OCI-LY7 (cell line): ENCODE measurements at places on chromosomes 7 and 10. TPM values are rescaled to one million over a fixed set of nuclear protein-coding genes. Genes with fewer than 3 reads are reported as not detected.

- DNase-seq = no peak
Measured at GRCh38 chr7:104133238-104133637, 74.6 kb downstream of the ORC5 start.

DNA sequence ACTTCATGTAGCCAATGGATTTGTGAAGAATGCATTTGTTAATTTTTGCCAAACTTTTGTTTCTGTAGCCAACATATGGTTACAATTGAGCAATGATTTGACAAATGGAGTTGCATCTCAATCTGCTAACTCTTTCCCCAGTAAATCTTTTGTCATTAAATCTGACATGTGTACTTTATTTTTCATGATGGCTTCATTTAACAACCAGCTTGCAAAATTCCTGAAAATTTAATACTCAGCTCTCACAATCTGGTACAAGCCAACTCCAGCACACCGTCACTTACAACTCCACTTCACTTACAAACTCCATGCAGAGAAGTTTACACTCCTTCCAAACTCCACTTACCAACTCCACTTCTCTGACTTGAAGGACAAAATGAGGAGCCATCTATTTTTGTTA is 26.5 kb upstream of the HIBADH start:
- DNase-seq = no peak

DNA sequence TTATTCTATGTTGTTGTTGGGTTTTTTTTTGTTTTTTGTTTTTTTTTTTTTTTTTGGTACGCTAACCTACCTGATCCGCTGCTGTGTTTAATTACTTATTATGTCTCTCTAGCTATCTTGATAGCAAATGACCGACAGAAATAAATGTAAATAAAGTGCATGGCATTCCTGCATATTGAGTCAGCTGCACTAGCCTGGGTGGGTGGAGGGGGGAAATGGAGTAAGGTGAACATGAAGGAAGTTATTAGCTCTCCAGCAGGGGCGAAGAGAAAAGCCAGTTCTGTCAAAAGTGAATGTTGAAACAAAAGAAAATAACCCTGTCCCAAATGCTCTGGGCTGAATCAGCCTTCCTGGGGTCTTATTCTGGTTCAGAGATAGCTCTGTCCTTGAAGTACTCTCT is 210.7 kb upstream of the MDFIC start:
- DNase-seq = no peak

DNA sequence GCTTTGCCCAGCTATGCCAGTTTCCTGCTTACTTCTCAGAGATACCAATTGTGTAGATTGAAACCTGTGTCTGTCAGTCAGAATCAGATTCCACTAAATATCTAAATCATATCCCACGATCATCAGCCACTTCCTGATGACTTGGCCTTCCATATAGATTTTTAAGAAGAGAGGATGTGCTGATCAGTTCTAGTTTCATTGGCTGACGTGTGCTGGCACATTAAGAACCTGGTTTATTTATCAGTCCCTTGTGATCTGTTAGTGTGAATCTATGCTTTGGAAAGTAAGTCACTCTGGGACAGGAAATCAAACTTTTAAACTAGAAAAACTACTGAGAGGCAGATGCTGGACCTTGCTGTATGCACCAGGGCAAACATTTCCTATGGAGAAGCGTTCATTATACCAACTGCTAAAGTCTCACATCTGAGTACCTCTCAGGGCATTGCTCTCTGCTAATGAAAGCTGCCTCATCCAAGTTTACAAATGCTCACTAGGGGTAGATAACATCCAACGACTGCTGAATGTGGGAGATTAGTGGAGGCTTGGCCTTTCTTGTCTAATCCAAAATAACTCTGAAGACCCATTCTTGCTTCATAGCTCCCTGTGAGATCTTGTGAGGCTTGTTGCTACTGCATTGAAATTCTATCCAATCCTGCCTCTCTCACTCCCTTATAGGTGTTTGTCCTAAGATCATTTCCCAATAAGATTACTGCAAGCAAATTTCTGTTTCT is 109.1 kb downstream of the ARL4A start:
- DNase-seq = no peak

DNA sequence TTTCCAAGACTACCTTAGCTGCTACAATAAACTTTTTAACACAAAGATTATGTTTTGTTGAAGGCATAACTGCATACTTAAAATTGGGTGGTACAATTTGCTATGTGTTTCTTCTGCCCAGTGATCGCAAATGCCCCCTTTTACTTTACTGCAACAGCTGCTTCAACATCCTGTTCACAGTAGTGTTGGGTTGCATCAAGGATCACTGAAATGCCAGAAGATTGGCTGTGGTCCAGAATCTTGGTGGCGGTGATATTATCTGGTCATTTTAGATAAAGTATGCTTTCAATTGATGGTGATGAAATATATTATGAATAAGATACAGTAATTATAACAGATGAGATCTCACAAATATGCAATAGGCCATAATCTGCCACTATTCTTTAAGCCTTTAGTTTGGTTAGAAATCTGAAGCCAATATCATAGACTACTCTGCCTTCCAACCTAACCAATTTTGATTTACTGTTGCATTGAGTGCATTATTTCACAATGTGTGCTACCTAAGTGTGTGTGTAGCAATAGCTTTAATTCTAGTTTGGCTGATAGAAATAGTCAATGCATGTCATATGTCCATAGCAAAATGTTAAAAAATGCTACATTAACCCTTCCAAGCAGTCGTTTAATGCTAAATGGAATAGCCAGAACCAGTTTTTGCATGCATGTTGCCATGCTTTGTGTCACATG is 29.8 kb upstream of the ING3 start:
- DNase-seq = no peak

DNA sequence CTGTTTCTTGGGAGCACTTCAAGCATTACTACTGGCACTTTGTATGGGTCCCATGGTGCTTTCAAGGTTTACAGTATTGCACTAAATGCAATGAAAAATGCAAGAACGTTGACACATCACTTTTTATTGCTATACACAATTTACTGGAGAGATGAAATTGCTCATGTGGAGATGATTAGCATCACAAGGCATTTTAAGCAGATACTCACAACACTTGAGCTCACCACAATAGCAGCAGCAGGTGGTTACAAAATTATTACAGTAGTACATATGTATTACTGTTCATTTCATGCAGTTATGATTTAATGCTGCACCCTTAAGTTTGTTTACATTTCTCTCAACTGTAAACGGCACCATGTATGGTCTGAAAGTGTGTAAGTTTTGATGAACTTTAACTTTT is 537.7 kb downstream of the GRM8 start:
- no peak for DNase-seq

DNA sequence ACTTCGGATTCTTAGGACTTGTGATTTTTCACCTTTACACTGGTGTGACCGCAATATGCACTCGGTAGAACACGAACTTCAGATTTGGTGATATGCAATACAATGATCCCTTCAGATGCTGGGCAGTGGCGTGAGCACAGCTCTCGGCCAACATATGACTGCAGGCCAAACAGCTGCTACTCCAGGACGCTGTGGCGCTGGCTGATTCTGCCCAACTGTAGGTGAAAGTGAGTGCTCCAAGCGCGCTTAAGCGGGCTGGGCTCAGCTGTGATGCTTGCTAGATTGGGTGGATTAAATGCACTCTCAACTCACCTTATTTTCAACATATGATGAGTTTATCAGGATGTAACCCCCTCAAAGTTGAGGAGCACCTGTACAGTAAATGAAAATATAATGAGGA is 137.6 kb upstream of the RET start:
- no peak for DNase-seq

DNA sequence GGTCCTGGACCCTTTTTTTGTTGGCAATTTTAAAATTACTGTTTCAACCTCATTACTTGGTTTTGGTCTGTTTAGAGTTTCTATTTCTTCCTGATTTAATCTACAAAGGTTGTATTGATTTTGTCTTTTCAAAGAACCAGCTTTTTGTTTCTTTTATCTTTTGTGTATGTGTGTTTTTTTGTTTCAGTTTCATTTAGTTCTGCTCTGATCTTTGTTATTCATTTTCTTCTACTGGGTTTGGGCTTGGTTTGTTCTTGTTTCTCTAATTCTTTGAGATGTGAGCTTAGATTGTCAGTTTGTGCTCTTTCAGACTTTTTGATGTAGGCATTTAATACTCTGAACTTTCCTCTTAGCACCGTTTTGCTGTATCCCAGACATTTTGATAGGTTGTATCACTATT is 8.5 kb upstream of the MRPS33 start:
- DNase-seq = no peak

DNA sequence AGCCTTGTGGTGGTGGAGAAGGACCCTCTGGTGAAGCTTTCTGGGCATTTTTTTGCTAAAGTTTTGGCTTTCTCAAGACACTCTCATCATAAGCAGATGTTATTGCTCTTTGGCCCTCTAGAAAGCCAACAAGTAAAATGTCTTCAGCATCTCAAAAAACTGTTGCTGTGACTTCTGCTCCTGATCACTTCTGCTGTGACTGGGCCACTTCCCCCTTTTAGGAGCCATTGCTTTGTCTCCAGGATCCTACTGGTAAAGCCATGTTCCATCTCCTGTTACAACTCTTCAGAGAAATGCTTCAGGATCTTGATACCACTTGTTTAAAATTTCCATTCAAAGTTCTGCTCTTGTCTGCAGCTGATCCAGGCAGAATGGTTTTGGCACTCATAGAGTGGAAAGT is 10.9 kb downstream of the PARP12 start:
- no peak for DNase-seq

Gene NPFFR1
- total RNA-seq = not detected in 2 replicates

Gene OR2A7
- not detected in 2 replicates for total RNA-seq

Gene VGF
- 1.5 TPM in 2 replicates for total RNA-seq

Gene ADGRA1
- not detected in 2 replicates for total RNA-seq

Gene TNS3
- 36.5 and 42.1 TPM in 2 replicates for total RNA-seq
